Spleen (tissue), 13 donors: ENCODE measurements at places on chromosomes 7 and 10. TPM values are rescaled to one million over a fixed set of nuclear protein-coding genes. Genes with fewer than 3 reads are reported as not detected.
A peak's percentile ranks its signal among the peaks of the same experiment; 100 is the strongest.

GRCh38 chr7:47940088-47941013 lies 7.9 kb downstream of the PKD1L1 start:
- DNase-seq: peak; percentile 83

- no peak for DNase-seq
Measured at GRCh38 chr7:105881439-105881838, 5.0 kb upstream of the ATXN7L1 start.

DNA sequence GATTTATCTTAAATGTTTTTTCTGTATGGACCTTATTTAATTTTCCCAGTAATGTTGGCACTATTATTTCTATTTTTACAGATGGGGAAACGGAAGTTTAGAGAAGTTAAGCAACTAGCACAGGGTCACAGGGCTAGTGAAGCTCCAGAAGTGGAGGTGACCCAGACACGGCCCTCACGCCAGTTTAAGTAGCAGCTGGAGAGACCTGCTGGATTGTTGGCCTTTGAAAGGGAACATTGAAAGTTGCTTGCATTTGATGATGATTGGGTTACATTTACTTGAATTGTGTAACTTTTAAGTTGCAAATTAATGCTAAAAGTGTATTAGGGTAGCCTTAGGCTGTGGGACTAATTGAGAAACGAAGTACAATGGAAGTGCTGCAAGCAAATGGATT lies 25.6 kb downstream of the CDK14 start:
- no peak for DNase-seq

- DNase-seq: no peak
Measured at GRCh38 chr7:91557789-91558404, 293.7 kb downstream of the FZD1 start.

- DNase-seq: no peak
Measured at GRCh38 chr10:75013007-75013406, 98.4 kb upstream of the SAMD8 start.

GRCh38 chr7:81333536-81333935 lies 414.7 kb upstream of the SEMA3C start:
- DNase-seq: no peak

DNA sequence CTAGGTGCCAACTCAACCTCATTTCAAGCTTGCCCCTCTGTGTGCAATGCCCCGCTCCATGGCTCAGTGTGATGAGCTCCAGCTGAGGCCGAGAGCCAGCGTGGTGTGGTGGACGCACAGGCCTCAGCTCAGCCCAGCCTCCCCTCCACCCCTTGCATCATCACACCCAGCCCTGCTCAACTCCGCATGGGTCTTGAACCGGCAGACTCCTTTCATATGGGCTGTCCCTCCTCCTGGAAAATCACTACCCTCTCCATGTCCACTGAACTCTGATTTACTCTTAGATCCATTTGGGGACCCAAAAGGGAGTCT lies 16.6 kb upstream of the SLC18A3 start:
- DNase-seq: no peak

GRCh38 chr10:14312014-14312413 lies 18.7 kb downstream of the FRMD4A start:
- DNase-seq: no peak

GRCh38 chr10:128275388-128276177 lies 149.4 kb upstream of the MKI67 start:
- DNase-seq: no peak

DNA sequence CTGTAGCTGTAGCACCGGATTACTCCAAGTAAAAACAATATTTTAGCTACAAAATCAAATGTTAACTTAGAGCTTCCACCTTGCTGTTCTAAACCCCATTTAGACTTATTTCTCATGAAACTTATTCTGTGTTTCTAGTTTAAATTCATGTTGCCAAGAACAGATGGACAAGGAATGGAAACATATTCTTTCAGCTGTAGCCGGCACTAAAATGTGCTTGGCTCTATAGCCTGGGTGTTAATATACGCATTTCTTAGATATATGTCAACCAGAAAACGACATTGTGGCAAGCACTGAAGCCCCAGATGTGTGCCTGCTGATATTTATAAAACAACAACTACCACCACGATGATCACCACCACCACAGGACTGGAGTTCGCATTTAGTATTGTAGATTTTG lies 190.3 kb upstream of the ETV1 start:
- DNase-seq: no peak

CDK14 gene
- 49.2 TPM for total RNA-seq

KIF11 gene
- 3.6 TPM for total RNA-seq

PNLIP gene
- not detected for total RNA-seq
